ENCODE measurements at places on chromosomes 12 and 14. TPM values are rescaled to one million over a fixed set of nuclear protein-coding genes. Genes with fewer than 3 reads are reported as not detected.

Gene ENDOU
- total RNA-seq: 0.17 TPM

Gene CLEC4C
- not detected for total RNA-seq

Gene RHOJ
- total RNA-seq: 4.1 TPM

Gene TMEM229B
- total RNA-seq: 0.77 TPM

Gene ULK1
- total RNA-seq: 14.9 TPM

Measured in fibroblast of lung (primary cell).